ENCODE measurements at places on chromosomes 11 and 22.

DNA sequence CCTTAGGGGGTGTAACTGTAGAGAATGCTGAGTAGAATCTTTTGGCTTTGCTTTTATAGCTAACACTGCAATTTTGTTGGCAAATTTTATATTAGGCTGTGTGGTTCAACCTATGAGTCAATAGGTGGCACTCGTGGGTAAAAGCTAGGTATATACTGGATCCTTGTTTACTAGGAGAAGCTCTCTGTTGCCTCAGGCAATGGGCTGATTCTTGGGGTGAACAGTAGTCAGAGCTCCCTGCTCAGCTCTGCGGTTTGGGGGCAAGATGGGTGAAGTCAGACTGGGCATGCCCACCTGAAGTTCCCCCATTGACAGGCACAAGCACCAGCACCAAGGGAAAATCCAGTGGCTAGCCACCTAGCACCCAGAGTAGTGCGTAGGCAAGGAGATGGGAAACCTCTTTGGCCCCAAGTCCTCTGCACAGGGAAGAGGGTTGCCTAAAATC is 238.7 kb downstream of the FAM181B start:
- no peak for DNase-seq

DNA sequence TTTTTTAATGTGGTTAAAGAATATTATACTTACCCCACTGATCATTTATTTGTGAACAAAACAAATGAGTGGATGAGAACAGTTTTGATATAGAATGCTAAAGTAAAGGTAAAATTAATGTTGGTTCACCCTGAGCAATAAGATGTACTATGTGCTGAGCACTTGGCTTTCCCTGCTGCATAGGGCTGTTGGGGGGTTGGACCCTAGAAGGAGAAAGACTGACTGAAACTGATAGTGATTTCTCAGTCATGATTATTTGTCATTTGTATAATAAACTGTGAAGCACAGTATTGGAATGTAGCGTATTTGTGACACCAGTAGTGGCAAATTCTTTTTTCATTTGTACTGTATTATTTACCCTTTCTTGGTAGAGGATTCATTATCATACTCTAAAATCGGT is 63.3 kb downstream of the PRMT3 start:
- no peak for DNase-seq

- no peak for DNase-seq
These were observed 5.2 kb upstream of the NXPE1 start for GRCh38 chr11:114564831-114565230.

GRCh38 chr11:11608783-11609232 is 13.0 kb downstream of the GALNT18 start:
- no peak for DNase-seq

GRCh38 chr22:44131412-44131811 is 49.3 kb upstream of the PARVG start:
- no peak for DNase-seq

GRCh38 chr11:70523384-70524095 is 125.2 kb downstream of the CTTN start:
- no peak for DNase-seq

DNA sequence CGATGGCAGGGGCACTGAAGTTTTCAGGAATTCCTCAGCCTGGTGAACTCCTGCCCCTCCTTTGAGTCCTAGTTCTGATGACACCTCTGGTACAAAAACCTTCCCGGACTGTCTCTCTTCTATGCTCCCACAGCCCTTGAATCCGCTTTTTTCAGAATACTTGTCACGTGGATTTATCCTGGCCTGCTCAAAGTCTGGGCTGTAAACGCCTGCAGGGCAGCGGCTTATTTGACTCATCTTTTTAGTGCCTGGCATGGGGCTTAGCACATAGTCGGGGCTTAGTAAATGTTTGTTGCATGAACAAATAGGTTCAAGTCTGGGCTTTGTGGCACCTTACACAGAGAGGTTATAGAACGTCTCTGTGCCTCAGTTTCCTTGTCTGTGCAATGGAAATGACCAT is 13.4 kb upstream of the KCNJ11 start:
- no peak for DNase-seq

DNA sequence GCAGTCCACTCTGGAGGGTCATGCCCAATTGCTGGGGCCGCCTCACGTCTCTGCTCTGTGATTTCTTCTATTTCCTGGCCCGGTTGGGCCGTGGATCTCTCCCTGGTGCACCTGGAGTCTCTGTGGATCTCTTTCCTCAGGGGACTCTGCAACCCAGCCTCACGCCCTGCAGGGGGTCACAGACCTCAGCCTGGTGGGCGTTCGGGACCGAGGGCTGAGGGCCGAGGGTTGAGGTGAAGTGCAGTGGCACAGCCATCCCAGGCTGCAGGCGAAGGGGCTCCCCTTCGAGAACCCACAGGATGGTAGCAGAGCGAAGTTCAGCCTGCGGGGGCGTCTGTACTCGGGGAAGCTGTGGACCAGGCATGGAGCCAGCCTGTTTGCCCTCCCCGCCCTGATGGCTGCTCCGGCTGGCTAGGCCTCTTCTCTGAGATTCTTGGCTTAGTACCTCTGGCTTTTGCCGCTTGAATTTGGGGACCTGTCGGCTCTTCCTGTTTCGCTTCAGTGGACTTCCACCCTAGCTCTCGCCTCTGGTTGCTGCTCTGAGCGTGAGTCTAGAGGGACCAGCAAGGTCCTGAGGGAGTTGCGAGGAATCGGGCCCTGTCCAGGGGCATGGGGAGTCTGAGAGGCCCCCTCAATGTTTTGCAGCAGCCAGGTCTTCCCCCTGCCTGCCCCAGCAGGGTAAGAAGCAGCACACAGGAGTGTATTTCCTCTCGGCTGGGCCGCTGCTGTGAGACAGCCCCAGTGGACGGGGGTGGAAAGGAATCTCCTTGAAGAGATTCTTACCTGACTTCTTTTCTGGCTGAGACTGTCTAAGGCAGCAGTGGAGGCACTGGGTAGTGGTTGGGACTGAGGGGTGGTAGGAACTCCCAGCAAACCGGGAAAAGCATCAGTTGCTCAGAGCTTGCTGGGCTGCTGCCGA is 140.8 kb downstream of the TBC1D22A start:
- DNase-seq = no peak

DNA sequence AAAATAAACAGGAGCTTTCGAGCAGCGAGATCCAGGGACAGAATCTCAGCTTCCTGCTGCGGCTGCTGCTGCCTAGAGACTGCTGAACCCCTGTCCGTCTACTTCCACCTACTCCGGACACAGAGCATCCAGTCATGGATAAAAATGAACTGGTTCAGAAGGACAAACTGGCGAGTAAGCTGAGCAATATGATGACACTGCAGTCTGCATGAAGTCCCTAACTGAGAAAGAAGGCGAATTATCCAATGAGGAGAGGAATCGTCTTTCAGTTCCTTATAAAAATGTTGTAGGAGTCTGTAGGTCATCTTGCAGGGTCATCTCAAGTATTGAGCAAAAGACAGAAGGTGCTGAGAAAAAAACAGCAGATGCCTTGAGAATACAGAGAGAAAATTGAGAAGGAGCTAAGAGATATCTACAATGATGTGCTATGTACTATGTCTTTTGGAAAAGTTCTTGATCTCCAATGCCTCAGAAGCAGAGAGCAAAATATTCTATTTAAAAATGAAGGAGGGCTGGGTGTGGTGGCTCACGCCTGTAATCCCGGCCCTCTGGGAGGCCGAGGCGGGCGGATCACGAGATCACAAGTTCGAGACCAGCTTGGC is 11.1 kb upstream of the MS4A2 start:
- DNase-seq = no peak

GRCh38 chr22:49305214-49305965 is 522.3 kb downstream of the BRD1 start:
- DNase-seq = peak; percentile 83

DNA sequence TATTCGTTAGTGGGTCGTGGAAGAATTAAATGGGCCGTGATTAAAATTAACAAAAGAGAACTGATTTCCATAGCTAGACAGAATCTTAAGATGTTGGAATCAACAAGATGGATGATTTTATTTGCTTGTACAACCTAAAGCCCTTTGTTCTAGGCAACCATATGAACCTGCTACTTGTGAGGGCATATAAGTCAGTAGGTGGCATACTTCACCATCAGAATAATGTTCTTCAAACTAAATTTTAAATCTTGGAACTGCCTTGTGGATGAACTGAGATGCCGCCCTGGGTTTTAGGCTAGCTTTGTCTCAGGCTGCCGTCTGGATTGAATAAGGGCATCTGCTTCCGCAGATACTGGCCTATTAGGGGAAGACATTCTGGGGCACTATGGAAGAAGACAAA is 40.9 kb downstream of the CSRP3 start:
- DNase-seq = no peak

GRCh38 chr11:115637599-115638241 is 133.5 kb upstream of the CADM1 start:
- no peak for DNase-seq

DNA sequence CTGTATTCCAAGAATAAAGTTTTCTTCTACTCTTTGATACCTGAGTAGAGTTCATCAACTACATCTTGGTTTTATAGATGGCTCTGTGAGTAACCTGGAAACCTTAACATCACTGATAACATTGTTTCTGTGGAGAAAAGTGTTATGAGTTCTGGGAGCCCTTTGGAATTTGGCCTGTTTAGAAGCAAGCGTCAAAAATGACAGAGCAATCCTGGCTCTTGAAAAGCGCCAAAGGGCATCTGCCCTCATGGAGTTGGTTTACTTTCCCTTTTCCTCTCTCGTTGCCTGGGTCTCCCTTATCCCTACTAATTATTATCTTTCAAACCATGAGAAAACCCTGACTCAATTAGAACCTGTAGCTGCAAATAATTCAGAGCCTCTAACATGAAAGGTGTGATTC is 140.1 kb downstream of the DBX1 start:
- peak; percentile 3 for DNase-seq

DNA sequence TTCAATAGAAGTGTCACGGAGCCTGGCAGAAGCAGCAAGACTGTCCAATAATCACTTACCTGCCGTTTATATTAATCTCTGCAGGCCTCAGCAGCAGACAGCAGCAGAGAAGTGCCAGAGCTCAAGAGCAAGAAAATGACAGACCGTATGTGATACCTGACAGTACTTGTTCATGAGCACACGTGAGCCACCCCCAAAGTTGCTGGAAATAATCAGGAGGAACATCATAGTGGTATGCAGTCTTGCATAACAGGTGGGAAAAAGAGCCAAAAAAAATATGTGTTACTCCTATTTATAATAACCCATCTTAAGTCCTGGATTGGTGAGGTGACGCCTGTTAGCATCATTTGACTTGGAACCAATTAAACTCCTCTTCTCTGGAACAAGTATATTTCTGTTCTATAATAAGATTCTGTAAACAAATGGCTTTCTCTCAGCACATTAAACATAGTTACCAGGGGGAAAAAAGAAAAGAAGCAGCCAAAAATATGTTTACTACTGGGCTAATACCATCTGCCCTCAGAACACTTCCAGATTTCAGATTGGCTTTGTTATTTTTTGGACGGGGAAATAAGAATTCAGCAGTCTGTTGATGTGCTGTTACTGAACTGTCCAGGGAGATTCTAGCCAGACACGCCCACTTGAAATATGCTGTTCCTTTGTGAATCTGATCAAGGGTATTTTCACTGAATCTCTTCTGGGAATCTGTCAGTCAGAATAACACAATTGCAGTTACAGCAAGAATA is 7.9 kb upstream of the SLN start:
- DNase-seq = no peak

GRCh38 chr11:113168354-113169342 is 145.7 kb upstream of the TTC12 start:
- no peak for DNase-seq

Measured in cardiac septum (tissue), 1 donor.